ENCODE measurements at places on chromosomes 4 and X.

GRCh38 chr4:8437281-8437680 is 3.2 kb downstream of the ACOX3 start:
- no peak for DNase-seq

- no peak for DNase-seq
Measured at GRCh38 chr4:76902233-76902890, 4.4 kb upstream of the SOWAHB start.

DNA sequence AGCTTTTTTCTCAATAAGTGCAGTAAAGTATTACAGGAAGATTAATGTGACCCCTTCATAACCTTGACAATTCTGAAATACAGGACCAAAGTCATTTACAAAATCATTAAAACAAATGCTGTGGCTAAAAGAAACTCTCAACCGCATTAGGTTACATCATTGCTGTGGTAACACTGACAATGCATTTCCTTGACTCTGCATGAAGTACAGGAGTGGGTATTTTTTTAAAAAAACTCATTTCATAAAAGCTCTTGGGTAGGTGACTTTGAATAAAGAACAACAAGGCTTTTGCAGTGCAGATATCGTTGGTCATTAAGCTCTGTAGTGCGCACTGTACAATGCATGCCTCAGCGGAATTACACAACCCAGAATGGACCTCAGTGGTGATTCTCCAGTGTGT is 23.4 kb upstream of the XK start:
- no peak for DNase-seq

DNA sequence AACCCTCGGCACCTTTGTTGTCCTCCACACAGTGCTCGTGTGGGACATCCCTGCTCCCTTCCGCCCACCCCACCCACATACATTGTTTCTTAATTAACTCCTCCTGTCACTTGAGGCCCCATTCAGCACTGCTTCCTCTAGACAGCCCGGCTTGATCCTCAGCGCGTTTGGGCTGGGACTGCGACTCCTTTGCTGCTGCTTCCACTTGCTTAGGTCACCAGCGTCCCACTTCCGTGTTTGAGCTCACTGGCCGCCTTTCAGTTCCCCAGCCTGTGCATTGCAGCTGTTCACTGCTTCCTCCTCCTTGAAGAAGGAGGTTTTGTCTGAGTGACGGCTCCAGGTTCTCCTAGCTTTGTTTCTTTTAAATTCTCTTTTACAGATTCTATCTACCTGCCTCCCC is 16.1 kb downstream of the RNF4 start:
- DNase-seq, result peak; percentile 24

- no peak for DNase-seq
Measured at GRCh38 chr4:738781-739280, 33.2 kb downstream of the PCGF3 start.

- DNase-seq, result no peak
Measured at GRCh38 chr4:169756971-169757574, 671 bp downstream of the HPF1 start.

GRCh38 chr4:137432446-137433311 is 99.6 kb downstream of the PCDH18 start:
- no peak for DNase-seq
